A673 (cell line): ENCODE measurements at places on chromosomes 12 and 14.

DNA sequence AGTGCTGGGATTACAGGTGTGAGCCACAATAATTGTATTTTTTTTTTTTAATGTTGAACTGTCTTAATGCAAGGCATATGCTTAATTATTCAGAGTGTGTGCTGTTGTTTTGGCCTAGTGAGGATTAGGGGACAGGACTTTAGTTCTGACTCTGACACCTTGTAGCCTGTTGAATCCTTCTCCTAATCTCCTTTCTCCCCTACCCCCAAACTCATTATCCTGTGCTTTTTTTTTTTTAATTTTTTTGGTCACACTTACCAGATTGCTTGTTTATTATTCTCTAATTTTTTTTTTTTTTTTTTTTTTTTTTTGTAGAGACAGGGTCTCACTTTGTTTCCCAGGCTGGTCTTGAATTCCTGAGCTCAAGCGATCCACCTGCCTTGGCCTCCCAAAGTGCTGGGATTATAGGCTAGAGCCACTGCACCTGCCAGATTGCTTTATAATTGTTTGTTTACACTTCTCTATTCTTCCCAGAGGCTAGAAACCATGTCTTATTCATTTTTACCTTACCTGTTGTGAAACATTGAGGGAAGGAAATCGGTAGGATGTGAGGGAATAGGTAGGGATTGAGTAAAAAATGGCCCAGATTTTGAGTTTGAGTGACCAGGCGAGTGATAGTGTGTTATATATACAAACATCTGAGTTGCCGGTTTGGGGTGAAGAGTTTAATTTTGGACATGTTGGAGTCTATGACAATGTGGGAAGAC lies 32.2 kb downstream of the DIP2B start:
- H3K4me3 ChIP-seq = no peak overlapping the region
- no peak for DNase-seq
- no peaks in the 10 kb centered on the region for H3K27me3 ChIP-seq
- H3K4me1 ChIP-seq = peaks cover 41% of the 10 kb centered on the region
- no peaks in the 10 kb centered on the region for H3K36me3 ChIP-seq

- peaks cover 1% of the 10 kb centered on the region for H3K4me1 ChIP-seq
- no peaks in the 10 kb centered on the region for H3K27me3 ChIP-seq
- no peak for DNase-seq
- H3K4me3 ChIP-seq = no peak overlapping the region
- no peaks in the 10 kb centered on the region for H3K36me3 ChIP-seq
- H3K27ac ChIP-seq = no peak overlapping the region
Observed at GRCh38 chr12:6347367-6348338, 5.8 kb upstream of the TNFRSF1A start.

GRCh38 chr12:3725388-3726115 lies 27.4 kb downstream of the CRACR2A start:
- no peak overlapping the region for H3K4me3 ChIP-seq
- no peaks in the 10 kb centered on the region for H3K36me3 ChIP-seq
- no peak overlapping the region for H3K27ac ChIP-seq
- DNase-seq = no peak
- peaks cover 87% of the 10 kb centered on the region for H3K27me3 ChIP-seq
- H3K4me1 ChIP-seq = no peaks in the 10 kb centered on the region

GRCh38 chr12:51959211-51959610 lies 7.7 kb downstream of the ACVR1B start:
- peaks cover 9% of the 10 kb centered on the region for H3K4me1 ChIP-seq
- no peak for DNase-seq
- H3K27ac ChIP-seq = peak overlapping the region; percentile 22
- H3K27me3 ChIP-seq = no peaks in the 10 kb centered on the region
